ENCODE measurements at places on chromosomes 2 and 18.

DNA sequence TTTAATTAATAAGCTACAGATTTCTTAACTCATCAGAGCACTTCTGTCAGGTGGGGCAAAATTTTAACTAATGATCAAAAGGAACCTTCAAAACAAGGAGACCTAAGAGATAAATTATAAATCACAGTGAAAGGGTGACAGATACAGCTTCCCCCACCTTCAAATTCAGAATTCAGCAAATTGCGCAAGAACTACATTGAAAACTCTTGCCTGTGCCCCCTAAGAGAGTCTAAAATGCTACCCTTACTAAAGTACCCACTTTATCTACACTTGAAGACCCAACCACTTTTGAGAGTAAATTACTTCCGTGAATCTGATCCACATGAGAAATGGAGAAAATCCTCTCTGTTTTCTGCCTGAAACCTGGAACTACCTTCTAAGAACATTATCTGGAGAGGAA, 324.9 kb downstream of the PAX3 start:
- no peak for DNase-seq

- no peak for DNase-seq
Observed at GRCh38 chr18:44594799-44595467, 85.8 kb upstream of the SETBP1 start.

- no peak for DNase-seq
Observed at GRCh38 chr2:85648619-85649018, 19.4 kb downstream of the SFTPB start.

- DNase-seq: no peak
Observed at GRCh38 chr2:200618590-200619021, 32.8 kb downstream of the AOX1 start.

- DNase-seq: no peak
Observed at GRCh38 chr2:120614901-120615300, 120.8 kb upstream of the GLI2 start.

- no peak for DNase-seq
Observed at GRCh38 chr18:36297417-36298125, at the start of gene FHOD3. Gene FHOD3 (plus strand): TSS chr18:36297713. CDS start chr18:36297836, 123 bp downstream.

- DNase-seq: no peak
Observed at GRCh38 chr2:37618326-37618725, 53.1 kb downstream of the CDC42EP3 start.

DNA sequence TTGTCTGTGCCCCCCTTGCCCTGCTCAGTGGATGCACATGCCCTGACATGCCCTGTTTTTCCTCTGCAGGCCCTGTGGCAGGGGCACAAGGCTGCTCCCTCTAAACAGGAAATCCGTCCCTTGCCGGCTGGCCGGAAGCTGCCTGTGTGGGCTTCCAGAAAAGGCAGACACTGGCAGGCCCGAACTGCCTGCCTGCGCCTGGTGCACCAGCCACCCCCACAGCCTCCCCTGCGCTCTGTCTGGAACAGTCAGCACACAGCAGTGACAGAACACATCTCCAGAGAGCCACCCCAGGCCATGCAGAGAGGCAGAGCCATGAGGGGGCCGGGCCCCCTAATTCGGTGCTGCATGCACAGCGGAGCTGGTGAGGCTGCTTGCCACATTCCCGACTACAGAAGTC, 33.5 kb downstream of the LOXHD1 start:
- no peak for DNase-seq

GRCh38 chr2:45908316-45909170, 257.1 kb downstream of the PRKCE start:
- DNase-seq: no peak

DNA sequence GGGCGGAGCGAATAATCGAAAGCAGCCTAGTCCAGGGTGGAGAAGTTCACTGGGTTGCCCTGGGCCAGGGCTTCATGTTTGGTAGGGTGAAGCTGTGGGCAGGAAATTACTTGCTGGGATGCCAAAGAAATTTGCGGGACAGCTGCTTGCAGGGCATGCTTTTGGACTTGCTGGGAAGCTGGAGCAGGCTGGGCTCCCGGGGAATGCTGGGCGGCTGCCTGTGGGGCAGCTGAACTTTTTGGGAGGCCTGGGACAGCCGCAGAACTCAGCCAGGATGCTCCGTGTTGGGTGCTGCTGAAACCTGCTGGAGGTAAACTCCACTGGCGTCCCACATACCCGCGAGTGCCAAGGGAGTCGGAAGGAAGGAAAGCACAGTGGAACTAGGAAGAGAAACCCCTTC, 31.9 kb downstream of the ASB1 start:
- no peak for DNase-seq

DNA sequence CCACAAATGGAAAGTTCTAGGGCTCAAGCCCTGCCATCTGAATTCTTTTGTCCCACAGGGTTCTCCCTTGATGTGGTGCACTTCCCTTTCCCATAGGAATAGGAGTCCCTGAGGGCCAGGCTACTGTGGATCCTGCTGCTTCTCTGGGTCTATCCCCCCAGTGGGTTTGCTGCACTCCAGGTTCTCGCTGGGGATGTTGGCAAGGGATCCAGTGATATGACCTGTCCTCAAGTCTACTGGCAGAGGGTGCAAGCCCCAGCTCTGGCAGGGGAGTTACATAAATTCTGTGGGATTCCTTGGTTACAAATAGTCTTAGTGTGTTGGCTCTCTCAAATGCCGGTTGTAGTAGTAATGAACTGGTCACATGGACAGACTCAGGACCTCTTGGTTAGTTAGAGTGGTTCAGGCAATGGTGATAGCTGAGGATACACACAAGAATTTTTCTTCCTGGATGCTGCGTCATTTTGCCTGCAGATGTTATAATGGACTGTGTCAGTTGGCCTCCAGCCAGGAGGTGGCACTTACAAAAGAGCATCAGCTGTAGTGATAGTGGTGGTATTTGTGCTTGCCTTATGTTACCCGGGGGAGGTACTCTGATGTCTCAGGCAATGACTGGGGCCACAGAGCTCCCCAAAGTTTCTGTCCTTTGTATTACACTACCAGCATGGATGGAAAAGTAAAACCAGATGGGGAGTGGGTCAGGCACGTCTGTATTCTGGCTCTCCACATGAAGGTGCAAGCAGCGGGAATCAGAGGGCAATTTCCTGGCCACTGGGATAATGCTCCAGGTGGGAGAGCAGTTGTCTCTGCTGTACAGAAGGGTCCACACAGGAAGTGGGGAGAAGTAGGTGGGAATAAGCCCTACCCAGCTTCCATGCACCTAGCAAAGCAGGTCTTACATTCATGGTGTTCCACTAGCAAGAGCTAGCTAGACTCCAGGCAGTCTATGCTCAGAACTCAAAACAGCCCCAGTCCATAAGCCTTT, 267.9 kb downstream of the SOX11 start:
- no peak for DNase-seq

- no peak for DNase-seq
Observed at GRCh38 chr18:24089515-24090337, 49.1 kb upstream of the CABYR start.

DNA sequence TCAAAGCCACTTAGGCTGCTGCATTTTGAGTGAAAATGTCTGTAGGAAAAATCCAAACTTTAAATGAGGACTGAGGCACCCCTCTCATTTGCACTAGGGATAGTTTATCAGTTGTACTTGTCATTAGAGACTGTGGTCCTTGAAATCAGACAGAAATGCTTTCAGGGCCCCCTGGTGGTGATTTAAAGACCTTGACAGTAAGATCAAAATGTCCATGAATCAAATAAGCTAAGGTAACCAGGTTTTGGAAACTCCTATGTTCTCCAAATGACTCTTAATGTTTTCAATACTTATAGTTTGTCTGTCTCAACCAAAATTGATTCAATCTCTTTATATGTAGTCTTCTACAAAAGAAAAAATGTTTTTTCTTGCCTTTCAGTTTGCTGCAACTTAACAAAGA, 28.8 kb upstream of the DDX18 start:
- DNase-seq: peak; percentile 3

DNA sequence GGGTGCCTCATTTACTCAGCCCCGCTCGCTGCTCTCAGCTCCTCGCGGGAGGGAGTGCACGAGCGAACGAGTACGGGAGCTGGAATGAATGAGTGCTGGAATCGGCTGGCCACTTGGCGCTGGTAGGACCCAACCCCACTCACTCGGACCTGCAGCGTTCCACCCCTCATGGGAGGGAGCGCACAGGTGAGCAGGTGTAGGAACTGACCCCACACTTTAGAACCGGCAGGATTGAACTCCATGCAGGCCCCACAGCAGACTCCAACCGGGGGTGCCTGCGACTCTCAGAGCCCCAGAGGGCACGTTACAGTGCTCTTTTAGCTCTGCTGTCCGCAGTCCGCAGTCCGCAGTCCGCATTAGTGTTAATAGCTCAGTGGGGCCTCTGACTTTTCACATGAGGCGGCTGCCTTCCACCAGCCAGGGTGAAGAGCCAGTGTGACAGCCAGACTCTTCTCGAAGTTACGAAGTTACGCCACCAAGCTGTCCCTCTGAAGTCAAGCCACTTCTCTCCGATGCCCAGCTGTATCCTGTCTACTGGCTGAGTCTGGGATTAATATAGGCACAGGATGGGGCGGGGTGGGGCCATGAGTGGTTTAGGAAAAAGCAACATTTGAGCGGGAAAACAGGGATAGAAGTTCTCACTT, 102.7 kb upstream of the ARHGAP15 start:
- DNase-seq: no peak

GRCh38 chr2:219229305-219230058, at the start of the genes ANKZF1 and ATG9A:
Gene ANKZF1 (plus strand): TSS chr2:219229806. CDS start chr2:219230258, 452 bp downstream.
Gene ATG9A (minus strand): TSS chr2:219229636. CDS start chr2:219228024, 1,612 bp downstream.
- DNase-seq: peak; percentile 93

GRCh38 chr2:64007924-64008323, 11.3 kb downstream of the VPS54 start:
- DNase-seq: no peak

GRCh38 chr2:26870585-26871095, 22.7 kb downstream of the DPYSL5 start:
- DNase-seq: no peak

DNA sequence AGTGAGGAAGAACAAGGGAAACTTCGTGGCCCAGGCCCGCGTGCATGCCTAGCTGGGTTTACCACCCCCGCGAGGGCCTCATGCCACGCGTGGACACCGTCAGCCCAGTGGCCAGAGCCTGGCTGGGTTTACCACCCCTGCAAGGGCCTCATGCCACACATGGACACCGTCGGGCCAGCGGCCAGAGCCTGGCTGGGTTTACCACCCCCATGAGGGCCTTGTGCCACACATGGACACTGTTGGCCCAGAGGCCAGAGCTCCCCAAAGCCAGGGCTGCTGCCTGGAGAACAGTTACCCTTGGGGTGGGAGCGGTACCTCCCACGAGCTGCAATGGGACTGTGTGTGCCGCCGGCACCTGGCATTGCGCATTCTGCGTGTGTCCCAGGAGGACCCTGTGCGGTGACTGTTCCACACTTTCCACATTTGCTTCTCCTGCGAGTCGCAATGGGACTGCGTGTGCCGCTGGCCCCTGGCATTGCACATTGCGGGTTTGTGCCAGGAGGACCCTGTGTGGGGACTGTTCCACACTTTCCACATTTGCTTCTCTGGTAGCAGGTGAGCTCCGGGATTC, 105.6 kb upstream of the CTDP1 start:
- DNase-seq: no peak

- no peak for DNase-seq
Observed at GRCh38 chr2:134873152-134873551, 34.7 kb downstream of the ACMSD start.

DNA sequence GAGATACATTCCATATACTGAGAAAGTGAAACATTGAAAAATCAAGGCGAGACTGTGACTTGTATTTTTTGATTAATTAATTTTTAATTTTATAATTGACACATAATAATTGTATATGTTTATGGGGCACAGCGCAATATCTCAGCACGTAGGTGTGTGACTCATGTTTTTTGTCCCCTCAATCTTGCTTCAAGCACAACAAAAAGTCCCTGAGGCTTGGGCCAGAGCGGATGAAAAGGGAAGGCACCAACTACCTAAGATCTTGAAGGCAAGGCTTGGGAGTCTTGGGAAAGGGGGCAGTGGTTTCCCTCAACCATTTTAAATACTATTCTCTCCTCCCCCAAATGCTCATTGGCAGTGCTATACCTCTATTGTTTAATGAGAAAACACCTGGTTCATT, 9.9 kb downstream of the SGPP2 start:
- no peak for DNase-seq

DNA sequence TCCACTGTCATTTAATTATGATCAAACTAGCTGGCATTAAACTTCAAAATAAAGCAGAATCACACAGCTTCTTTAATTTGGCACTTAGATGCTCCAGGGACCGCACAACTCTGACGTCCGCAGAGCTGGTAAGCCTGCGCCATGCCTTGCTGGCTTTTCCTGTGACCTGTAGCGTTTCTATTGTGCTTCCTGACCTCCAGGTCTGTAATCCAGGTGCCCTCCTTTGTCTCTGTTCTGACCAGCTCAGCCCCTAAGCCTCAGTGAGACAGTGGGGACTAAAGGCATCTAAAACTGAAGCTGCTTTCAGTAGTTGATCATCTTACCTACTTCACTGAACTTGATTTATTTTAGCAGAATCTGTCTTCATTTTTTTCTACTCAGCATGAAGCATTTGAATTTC, 249.7 kb upstream of the RGPD4 start:
- no peak for DNase-seq

- DNase-seq: no peak
Observed at GRCh38 chr2:195252018-195252417, 405.0 kb upstream of the SLC39A10 start.

DNA sequence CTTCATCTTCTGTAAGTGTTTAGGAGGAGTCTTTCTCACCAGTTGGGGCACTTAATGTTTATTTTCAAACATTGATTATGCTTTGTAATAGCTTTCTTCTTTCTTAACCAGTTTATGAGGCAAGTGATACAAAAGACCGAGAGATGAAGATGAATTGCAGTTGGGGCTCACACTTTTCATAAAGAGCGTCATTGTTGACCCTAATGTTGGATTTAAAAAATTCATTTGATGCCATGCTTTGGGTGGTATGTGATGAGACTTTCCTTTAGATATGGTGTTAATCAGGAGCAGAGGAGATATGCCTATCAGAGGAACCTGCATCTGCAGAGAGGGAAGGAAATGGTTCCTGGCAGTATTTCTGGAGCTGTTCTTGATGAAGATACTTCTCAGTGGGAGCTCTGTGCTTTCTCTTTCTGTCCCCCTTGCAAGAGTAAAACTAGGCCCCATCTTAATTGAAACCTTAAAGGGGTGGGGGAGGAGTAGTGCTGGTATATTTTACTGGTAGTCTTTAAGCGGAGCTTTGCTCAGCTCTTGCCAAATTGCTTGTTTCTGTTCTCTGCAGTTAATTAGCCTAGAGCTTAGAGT, 2.3 kb downstream of the EML4 start:
- no peak for DNase-seq

DNA sequence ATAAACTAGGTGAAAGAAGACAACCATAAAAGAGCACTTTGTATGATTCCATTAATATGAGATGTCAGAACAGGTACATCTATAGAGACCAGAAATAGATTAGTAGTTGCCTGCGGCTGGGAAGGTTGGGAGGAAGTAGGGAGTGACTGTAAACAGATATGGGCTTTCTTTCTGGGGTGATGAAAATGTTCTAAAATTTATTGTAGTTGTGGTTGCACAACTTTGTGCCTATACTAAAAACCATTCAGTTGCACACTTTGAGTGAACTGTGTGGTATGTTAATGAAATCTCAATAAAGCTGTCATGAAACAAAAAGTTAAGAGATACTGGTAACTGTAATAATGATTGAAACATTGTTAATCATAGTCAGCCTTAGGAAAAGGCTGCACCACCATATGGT, 152.7 kb upstream of the ALPP start:
- no peak for DNase-seq

GRCh38 chr2:14261771-14262170, 370.7 kb upstream of the LRATD1 start:
- no peak for DNase-seq

GRCh38 chr2:73448856-73449255, 63.2 kb downstream of the ALMS1 start:
- no peak for DNase-seq

- no peak for DNase-seq
Observed at GRCh38 chr2:23449831-23450331, 64.9 kb downstream of the KLHL29 start.

GRCh38 chr18:3383381-3383915, 66.5 kb upstream of the TGIF1 start:
- DNase-seq: no peak

All from activated CD8-positive, alpha-beta memory T cell treated with anti-CD3 and anti-CD28 coated beads for 1 hour (primary cell).